ENCODE measurements at places on chromosomes 16 and 17.

DNA sequence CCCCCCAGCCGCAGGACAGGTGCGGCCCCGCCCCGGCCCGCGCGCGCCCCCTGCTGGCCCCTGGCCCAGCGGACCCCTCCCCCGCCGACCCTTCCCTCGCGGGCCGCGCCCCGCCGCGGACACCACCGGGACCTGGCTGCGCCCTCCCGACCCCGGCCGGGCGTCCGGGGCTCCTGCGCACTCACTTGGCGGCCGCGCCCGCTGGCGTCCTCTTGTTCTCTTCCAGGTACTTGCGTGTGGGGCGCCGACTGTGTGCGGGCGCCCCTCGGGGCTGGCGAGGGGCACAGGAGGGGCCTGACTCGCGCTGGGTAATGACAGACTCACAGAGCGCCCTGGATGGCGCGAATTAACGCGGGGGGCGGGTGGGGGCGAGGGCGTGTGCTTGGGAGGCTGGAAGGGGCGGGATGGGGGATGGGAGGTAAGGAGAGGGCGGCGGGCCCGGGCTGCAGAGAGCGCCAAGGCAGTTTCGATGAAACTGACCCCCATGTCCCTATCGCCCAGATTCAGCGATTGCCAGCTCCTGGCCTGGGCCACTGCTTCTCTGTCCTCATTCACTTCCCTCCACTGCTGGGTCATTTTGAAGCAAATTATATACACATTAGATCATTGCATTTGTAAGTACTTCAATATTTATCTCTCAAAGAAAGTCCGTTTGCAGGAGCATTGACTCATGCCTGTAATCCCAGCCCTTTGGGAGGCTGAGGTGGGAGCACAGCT is 445 bp upstream of the DBNDD1 start:
- no peak for DNase-seq

DNA sequence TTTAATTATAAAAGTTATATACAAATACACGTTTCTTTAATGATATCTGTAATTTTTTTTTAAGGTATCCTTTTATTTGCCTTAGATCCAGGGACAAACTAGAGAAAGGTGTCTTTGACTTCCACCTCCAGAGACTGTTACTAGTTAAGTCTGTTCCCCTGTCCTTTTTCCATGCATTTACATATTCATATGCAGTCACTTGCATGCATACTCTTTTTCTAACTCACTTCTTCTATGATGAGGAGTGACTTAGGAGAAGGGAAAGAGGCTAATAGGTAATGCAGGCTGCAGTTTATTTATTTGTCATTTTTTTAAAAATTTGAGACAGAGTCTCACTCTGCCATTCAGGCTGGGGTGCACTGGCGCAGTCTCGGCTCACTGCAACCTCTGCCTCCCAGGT is 60.9 kb downstream of the OMG start:
- no peak for DNase-seq

DNA sequence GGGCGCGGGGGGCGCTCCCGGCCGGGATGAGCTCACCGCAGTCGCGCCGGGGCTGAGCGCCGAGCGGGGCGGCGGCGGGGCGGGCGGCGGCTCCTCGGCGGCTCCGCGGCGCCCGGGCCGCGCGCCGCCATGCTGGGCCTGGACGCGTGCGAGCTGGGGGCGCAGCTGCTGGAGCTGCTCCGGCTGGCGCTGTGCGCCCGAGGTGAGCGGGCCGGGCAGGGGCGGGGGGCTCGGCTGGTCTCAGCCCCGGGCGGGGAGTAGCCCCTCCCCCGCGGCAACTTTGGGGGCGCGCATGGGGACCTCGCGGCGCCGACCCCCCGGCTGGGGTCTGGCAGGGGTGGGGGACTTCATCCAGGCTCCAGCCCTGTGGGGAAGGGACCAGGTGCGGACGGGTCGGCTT is at the start of gene ARHGDIG:
ARHGDIG (plus strand) TSS at position 40 of the 400 bp plus-strand sequence; CDS start at position 130, 90 bp downstream.
- DNase-seq = no peak

- DNase-seq = no peak
Observed at GRCh38 chr16:8673611-8674412, 605 bp upstream of the ABAT start.

GRCh38 chr16:85659805-85660511 is 28.8 kb downstream of the GINS2 start:
- no peak for DNase-seq
